ENCODE measurements at places on chromosomes 2 and 18.

DNA sequence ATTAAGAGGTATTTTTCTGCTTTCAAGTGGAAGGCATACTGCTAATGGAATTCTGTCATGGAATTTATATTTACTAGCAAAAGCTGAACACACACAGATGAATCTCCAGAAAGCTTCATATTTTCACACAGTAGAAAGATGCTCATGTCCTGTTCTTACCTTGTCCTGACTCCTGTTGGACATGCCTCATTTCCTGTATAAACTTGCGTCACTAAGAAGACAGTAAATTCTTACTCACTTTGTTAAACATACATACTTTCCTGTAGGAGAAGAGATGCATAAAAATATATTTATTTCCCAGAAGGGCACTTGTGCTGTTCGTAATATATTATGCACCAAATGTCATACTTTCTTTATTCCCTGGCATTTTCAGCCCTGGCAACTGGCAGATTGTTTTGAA lies 238.3 kb upstream of the RASGRP3 start:
- no peak for DNase-seq

DNA sequence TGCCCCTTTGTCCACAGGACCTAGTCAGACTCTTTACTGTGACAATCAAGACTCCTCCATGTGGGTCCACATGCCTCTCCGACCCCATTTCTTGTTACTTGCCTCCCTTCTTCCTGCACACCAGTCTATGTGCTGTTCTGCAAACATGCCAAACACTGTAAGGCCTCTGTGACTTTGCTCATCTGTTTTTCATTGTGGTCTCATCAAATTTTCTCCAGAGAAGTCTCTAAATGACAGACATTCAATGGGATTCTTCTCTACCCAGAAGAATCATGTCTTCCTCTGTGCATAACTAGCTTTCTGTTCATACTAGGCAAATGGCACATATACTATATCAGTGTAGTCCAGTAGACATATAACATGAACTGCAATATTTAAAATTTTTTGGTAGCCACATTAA lies 43.0 kb upstream of the KCNE4 start:
- no peak for DNase-seq

DNA sequence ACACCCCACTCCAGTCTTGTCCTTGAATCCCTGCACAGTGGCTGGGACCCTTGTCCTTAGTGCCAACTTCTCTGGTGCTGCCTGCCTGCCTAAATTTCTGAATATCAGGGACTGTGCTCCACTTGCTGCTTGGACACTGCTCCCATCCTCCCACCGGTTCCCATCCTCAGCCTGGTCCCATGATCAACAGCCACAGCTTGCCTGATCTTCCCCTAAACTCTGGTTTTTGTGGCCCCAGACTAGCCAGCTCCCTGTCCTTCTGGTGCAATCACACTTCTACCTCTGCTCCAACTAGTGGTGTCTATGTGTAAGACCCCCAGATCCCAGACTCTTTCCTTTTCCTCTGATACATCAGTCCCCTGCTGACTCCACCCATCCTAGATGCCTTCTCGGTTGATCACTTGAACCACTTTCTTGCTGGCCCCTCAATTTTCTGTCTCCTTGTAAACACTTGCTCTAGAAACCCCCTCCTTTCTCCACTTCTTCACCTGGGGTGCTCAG lies 37.2 kb upstream of the POLE4 start:
- no peak for DNase-seq

DNA sequence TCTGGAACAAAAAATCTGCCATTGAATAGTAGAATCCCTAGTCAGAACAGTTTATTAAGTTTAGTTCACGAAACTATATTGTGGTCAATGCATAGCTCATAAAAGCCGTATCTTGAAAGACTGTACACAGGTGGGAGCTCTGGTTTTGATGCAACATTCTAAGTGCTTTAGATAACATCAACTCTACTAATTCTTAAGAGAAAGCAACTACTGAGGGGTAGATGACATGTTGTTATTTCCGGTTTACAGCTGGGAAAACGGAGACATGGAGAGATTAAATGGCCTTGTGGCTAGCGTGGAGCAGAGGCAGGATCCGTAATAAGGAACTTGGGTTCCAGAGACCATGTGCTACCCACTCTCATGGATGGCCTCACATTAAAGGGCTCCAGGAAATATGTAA lies 4.2 kb upstream of the ITGA6 start:
- no peak for DNase-seq

DNA sequence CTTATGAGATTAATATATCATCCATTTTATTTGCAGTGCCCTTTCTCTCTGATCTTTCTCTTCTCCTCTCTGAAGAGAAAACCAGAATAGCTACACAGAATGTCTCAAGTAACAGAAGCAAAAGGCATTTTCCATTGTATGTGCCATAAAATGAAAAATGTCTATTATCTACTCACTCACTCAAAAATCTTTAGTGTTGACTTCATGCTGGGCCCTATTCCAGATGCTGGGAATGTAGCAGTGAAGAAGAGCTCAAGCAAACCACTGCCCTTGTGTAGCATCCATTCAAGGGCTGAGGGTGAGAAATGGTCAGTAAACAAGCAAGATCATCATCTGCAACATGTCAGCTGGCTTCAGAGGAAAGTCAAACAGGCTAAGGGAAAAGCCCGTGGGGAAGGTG lies 427.7 kb downstream of the METTL4 start:
- DNase-seq = no peak

DNA sequence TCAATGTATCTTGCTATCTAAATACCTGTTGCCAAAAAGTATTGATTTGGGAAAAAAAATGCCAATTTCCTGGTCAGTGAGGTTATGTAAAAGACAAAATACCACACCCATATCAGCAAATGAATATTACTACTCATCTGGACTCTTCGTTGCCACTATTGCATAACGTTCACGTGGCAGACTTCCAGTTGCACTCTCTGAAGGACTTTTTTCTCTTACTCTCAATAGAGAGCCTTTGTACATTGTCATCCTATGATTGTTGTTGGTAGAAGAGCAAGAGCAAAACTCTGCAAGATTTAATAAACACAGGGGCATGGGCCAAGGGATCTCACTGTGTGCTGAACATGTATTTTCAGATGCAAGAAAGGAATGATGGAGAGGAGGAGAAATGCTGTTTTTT lies 689.8 kb downstream of the MBD2 start:
- DNase-seq = no peak

- DNase-seq = no peak
Measured at GRCh38 chr2:79370976-79371538, 141.8 kb upstream of the CTNNA2 start.

DNA sequence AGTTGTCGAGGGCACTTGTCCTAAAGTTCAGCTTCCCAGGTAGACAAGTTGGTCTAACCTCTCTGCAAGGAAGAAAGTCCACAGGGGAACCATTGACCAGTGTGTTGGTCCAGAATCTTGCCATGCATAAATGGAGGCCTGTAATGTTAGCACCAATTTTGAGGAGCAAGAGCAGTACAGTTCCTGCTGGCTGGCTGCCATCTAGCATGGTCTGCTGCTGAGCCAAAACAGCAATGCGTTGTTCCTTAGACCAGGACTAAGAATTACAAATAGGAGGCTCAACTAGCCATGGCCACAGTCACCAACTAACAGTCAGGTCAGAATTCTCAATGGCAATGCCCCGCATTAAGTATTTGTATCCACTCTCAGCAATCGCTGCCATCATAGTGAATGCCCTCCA lies 72.8 kb upstream of the WIPF1 start:
- no peak for DNase-seq

GRCh38 chr2:234950730-234951663 lies 820 bp upstream of the SH3BP4 start:
- DNase-seq = peak; percentile 20

GRCh38 chr18:5841518-5841917 lies 53.8 kb downstream of the TMEM200C start:
- no peak for DNase-seq

GRCh38 chr2:117943013-117943672 lies 70.7 kb downstream of the CCDC93 start:
- DNase-seq = no peak

GRCh38 chr2:207151048-207151447 lies 14.7 kb downstream of the KLF7 start:
- no peak for DNase-seq

- no peak for DNase-seq
Measured at GRCh38 chr2:20485612-20486388, 38.9 kb downstream of the RHOB start.

- no peak for DNase-seq
Measured at GRCh38 chr2:19838616-19839015, 63.2 kb downstream of the TTC32 start.

DNA sequence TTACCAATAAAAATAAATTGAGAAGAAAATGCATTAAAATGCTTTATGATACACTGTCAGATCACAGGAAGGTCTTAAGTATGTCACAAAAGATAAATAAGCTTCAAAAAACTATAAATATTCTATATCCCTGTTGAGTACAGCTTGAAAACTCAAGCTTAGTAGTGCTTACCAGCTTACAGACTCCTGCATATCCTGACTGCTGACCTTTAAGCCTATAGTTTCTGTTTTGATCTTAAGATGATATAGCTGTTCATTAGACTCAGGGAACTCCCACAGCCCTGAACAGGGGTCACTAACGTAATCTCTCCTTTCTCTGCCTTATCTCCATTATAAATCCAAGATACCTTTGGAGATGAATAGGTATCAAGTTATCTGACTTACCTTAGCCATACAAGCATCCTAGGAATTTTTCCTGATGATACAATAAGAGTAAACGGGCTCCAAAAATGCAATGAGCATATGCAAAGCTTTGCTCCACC lies 93.7 kb upstream of the RBBP8 start:
- no peak for DNase-seq

- peak; percentile 88 for DNase-seq
Measured at GRCh38 chr2:174485788-174486562, 854 bp downstream of the GPR155 start.

- DNase-seq = no peak
Measured at GRCh38 chr2:225994748-225995405, 595.4 kb downstream of the NYAP2 start.

- DNase-seq = no peak
Measured at GRCh38 chr2:127568128-127568527, 32.6 kb downstream of the MYO7B start.

- DNase-seq = no peak
Measured at GRCh38 chr2:40087927-40088326, 308.9 kb upstream of the THUMPD2 start.

DNA sequence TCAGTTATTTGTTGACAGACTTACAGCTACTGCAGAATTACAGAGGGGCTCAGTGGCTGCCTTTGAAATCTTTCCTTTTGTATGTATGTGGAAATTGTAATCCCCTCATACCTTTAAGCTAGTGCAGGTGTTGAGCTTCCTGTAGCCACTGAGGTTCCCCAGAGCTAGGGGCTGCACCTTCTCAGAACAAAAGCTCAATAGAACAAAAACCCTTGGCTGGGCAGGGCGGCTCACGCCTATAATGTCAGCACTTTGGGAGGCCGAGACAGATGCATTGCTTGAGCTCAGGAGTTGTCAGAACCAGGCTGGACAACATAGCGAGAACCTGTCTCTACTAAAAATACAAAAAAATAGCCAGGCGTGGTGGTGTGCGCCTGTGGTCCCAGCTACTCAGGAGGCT lies 41.3 kb upstream of the CHMP1B start:
- no peak for DNase-seq

GRCh38 chr2:30504731-30505130 lies 57.7 kb downstream of the LCLAT1 start:
- no peak for DNase-seq

DNA sequence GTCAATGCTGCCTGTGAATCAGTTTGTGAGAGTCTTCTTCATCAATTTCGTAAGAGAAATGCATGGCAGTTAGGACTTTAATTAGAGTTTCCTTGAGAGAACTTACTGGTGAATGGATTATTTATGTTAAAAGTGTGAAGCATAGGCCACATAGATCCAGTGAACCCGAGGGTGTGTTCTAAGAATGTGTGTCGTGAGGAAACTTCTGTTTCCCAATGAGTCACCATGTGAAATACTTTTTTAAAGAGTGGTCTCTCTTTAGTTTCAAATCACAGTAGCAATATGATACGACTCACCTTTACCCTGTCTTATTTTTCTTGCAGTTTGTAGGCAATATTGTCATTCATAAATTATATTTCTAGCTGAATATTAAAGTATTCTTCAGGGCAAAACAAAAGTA lies 18.5 kb downstream of the THSD7B start:
- DNase-seq = no peak

- no peak for DNase-seq
Measured at GRCh38 chr2:39240758-39241157, 3.0 kb downstream of the CDKL4 start.

DNA sequence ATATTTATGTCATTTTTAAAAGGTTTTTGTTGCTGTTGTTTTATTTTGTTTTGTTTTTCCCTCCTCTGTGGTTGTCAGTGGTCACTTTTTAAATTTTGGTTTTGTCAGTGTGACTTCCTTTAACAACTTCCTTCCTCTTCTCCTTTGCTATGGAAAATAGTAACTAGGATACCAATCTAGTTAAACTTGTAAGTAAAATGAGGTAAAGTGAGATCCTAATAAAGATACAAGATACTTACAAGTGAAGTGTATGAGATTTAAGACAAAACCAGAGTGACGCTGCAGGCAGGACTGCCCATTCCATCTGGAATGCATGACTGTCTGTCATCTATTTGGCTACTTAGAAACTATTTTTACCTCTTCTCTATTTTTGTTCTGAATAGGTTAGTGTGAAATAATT lies 30.6 kb upstream of the CREB1 start:
- DNase-seq = no peak

GRCh38 chr2:195202163-195202845 lies 454.7 kb upstream of the SLC39A10 start:
- DNase-seq = no peak

GRCh38 chr2:197964720-197965119 lies 160.3 kb downstream of the PLCL1 start:
- DNase-seq = no peak

GRCh38 chr18:22552254-22552653 lies 134.5 kb upstream of the CTAGE1 start:
- DNase-seq = no peak

GRCh38 chr2:17242813-17243485 lies 275.3 kb downstream of the RAD51AP2 start:
- no peak for DNase-seq

GRCh38 chr2:72579591-72580180 lies 246.1 kb downstream of the EXOC6B start:
- peak; percentile 81 for DNase-seq

GRCh38 chr18:4276953-4277585 lies 178.0 kb downstream of the DLGAP1 start:
- no peak for DNase-seq
